ENCODE measurements at places on chromosomes 7 and 10.

DNA sequence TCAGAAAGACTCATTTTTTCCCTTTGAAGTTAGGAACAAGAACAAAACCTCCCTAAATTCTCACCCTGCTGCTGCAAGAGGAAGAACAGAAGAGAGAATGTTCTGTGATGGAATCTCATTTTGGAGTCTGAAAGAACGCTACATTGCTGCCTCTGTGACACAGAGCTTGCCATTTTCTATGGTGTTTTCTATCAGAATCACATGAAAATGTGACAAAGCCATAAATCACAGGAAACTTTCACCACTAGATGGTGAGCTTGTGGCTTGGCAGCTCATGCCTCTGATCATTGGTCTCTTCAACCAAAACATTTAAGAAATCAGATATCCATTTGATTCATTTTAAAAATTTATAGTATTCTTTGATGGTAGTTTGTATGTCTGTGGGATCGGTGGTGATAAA, 82.9 kb downstream of the CADPS2 start:
- no peak overlapping the region for H3K4me3 ChIP-seq
- H3K27ac ChIP-seq = no peak overlapping the region
- DNase-seq = no peak
- no peaks in the 10 kb centered on the region for H3K4me1 ChIP-seq
- H3K36me3 ChIP-seq = no peaks in the 10 kb centered on the region

GRCh38 chr10:120541984-120542383, 85.0 kb downstream of the PLPP4 start:
- H3K27me3 ChIP-seq = no peaks in the 10 kb centered on the region
- no peak overlapping the region for H3K4me3 ChIP-seq
- H3K36me3 ChIP-seq = no peaks in the 10 kb centered on the region
- no peaks in the 10 kb centered on the region for H3K4me1 ChIP-seq
- DNase-seq = no peak
- no peak overlapping the region for H3K27ac ChIP-seq

DNA sequence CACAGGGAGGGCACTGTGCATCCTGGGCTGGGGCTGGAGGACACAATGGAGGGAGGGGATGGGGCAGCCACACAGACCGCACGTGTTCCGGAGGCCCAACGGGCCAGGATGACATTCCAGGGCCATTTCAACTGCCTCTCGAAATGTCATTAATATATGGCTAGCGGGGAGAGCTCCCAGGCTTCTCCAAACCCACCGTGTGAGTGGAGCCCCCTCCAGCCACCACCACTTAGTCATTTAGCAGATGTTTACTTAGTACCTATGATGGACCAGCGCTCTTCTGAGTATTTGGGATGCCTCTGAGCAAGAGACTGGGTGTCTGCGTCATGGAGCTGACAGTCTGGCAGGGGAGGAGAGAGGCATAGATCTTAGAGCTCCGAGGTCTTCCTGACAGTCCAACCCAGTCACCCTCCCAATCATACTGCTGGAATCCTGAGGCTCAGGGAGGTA, 107.3 kb downstream of the ZMIZ1 start:
- DNase-seq = no peak
- no peak overlapping the region for H3K4me3 ChIP-seq
- no peaks in the 10 kb centered on the region for H3K27me3 ChIP-seq
- no peaks in the 10 kb centered on the region for H3K4me1 ChIP-seq

DNA sequence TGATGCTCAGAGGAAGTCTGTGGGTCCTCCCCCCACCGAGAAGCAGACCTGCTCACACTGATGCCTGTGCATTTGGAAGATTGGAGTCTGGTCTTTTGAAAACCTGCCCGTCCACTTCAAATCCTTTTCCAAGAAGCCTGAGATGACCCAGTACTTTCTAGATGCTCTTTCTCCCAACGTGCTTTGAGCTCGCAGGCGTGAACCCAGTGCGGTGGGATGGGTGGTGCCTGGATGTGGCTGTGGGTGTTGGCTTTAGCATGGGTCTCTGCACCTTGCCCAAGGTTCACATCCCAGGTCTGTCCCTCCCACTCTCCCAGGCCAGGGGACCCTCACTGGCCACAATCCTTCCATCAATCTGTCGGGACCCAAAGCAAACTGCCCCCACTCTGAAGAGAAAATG, 170.2 kb downstream of the ADARB2 start:
- no peaks in the 10 kb centered on the region for H3K36me3 ChIP-seq
- H3K27ac ChIP-seq = no peak overlapping the region
- no peak for DNase-seq
- no peaks in the 10 kb centered on the region for H3K27me3 ChIP-seq
- no peaks in the 10 kb centered on the region for H3K4me1 ChIP-seq

- H3K4me1 ChIP-seq = no peaks in the 10 kb centered on the region
- no peaks in the 10 kb centered on the region for H3K36me3 ChIP-seq
- DNase-seq = no peak
- no peak overlapping the region for H3K27ac ChIP-seq
- H3K4me3 ChIP-seq = no peak overlapping the region
Measured at GRCh38 chr10:89129911-89130310, 77.2 kb downstream of the CH25H start.

DNA sequence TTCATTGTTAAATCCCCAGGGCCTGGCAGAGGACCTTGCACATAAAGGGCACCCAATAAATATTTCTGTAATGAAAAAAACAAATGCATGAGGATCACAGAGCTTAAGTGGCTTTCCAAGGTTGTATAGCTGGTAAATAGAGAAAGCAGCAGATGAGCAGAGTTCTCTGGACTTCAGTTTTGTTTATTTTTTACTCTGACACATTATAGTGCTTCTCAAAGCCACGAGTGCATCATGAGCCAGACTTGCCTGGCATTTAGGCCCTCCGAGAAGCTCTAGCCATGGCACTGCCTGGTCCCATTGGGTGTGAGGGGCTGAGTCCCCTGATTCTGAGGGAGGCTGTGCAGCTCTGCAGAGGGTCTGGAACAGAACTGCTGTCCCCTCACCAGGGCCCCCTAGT, 87.2 kb upstream of the ZNF32 start:
- H3K36me3 ChIP-seq = no peaks in the 10 kb centered on the region
- no peak overlapping the region for H3K4me3 ChIP-seq
- DNase-seq = no peak
- no peak overlapping the region for H3K27ac ChIP-seq

- H3K4me1 ChIP-seq = no peaks in the 10 kb centered on the region
- no peak for DNase-seq
Measured at GRCh38 chr10:119120413-119120867, 16.5 kb downstream of the DENND10 start.

GRCh38 chr7:18580950-18581349, 85.4 kb downstream of the HDAC9 start:
- no peak overlapping the region for H3K27ac ChIP-seq
- H3K4me3 ChIP-seq = no peak overlapping the region
- no peak for DNase-seq
- no peaks in the 10 kb centered on the region for H3K36me3 ChIP-seq
- no peaks in the 10 kb centered on the region for H3K27me3 ChIP-seq

DNA sequence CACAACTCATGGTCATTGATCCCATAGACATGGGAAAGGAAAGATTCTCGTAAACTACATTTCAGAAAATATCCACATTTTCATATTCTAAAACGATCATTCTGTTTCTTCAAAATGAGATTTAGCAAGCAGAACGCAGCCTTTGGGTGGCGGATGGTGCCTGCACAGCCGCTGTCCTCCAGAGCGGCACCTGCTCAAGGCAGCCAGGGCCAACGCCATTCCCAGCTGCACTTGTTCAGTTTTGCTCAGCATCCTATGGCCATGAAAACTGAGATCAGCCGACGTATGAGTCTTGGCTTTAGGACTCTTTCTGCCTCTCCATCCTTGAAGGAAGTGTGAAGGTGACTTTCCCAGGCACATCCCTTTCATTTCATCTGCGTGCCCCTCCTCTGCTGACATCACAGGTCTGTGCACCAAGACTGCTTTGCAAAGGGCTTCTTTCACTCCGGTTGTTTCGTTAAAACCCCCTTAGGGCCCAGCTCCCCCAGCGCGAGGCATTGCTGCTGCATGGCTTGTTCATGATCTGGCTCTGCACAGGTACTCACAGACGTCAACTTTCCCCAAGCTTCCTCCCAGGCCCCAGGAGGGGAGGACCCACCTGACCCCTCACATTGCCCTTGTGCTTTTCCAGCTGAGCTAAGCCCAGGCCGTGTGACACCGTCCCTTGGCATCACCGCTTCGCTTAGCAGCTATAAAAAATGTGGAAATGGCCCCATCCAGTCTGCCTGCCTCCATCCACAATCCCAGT, 37.2 kb downstream of the TCERG1L start:
- peaks cover 3% of the 10 kb centered on the region for H3K27me3 ChIP-seq
- no peak overlapping the region for H3K27ac ChIP-seq
- H3K4me3 ChIP-seq = no peak overlapping the region
- H3K4me1 ChIP-seq = no peaks in the 10 kb centered on the region

DNA sequence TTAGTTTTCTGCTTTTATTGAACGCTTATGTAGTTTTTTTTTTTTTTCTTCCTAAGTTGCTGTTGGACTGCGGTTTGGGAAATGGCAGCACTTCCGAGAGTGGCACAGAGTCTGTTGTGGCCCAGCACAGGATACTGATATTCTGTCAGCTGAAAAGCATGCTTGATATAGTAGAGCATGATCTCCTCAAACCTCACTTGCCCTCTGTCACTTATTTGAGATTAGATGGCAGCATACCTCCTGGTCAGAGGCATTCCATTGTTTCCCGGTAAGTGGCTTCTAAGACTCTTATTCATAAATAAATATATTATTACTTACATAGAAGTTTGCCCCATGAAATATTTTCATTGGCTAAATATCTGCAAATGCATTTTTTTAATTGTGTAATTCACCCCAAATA, 101.1 kb downstream of the BTAF1 start:
- peaks cover 87% of the 10 kb centered on the region for H3K36me3 ChIP-seq
- H3K27ac ChIP-seq = no peak overlapping the region
- H3K4me1 ChIP-seq = no peaks in the 10 kb centered on the region

DNA sequence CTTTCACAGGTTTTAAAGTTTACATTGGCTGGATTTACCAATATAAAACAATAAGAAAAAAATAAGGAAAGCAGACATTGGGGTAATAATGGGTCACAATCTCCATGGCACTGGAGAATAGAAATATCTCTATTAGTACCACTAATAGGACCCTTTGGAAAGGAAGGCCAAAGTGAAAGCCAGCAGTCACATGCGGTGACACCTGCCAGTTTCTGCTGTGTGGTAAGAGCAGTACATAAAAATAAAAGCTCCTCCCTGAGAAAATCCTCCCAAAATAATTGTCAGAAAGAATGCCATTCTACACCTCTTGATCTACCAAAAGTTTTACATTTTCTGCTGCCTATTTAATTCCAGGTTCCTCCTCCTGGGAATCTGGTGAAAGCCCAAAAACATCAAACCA, 30.4 kb upstream of the SLC13A1 start:
- no peak overlapping the region for H3K4me3 ChIP-seq
- DNase-seq = no peak
- no peak overlapping the region for H3K27ac ChIP-seq
- H3K27me3 ChIP-seq = no peaks in the 10 kb centered on the region
- H3K36me3 ChIP-seq = no peaks in the 10 kb centered on the region
- H3K4me1 ChIP-seq = no peaks in the 10 kb centered on the region

- no peaks in the 10 kb centered on the region for H3K36me3 ChIP-seq
- H3K27me3 ChIP-seq = peaks cover 3% of the 10 kb centered on the region
- no peak overlapping the region for H3K27ac ChIP-seq
Measured at GRCh38 chr10:4684434-4684833, 141.6 kb upstream of the AKR1E2 start.

GRCh38 chr10:8790390-8790789, 735.9 kb downstream of the GATA3 start:
- DNase-seq = no peak
- no peak overlapping the region for H3K27ac ChIP-seq

DNA sequence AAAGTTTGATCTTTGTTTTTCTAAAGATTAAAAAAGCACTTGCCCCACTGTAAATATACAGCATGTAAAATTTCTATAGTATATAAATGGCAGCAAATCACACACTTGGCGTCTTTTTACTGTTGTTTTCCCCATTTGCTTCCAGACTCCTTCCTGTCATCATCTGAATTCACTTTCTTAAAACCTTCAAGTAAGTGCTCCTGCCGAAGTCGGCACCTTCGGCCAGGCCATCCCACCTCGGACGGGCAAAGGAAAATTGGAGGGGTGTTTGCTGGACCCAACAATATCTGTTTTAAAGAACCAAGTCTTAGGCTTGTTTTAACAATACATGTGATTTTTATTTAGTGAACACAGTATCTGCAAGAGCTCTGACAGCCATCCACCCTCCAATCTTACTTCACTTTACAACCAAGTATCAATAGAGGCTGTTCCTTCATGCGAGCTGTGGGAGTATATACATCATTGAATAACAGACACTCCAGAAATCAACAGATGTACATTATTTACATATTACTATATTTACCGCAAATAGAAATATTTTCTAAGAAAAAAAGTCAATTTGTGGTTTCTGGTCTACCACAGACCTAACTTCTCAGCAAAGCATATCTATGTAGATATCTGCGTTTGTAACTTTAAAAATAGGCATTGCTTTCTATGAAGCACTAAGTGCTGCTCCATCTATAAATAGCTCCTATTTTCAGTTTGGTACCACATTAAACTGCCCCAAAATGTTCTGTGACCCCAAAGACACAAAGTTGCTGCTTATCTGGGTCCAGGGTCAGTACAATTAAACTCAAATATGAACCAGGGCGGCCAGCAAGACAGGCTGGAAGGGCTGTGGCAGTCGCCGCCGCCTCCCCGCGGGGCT, 110.7 kb downstream of the CYTH3 start:
- H3K4me1 ChIP-seq = peaks cover 5% of the 10 kb centered on the region
- no peak for DNase-seq
- H3K36me3 ChIP-seq = peaks cover 54% of the 10 kb centered on the region
- no peaks in the 10 kb centered on the region for H3K27me3 ChIP-seq
- no peak overlapping the region for H3K27ac ChIP-seq

DNA sequence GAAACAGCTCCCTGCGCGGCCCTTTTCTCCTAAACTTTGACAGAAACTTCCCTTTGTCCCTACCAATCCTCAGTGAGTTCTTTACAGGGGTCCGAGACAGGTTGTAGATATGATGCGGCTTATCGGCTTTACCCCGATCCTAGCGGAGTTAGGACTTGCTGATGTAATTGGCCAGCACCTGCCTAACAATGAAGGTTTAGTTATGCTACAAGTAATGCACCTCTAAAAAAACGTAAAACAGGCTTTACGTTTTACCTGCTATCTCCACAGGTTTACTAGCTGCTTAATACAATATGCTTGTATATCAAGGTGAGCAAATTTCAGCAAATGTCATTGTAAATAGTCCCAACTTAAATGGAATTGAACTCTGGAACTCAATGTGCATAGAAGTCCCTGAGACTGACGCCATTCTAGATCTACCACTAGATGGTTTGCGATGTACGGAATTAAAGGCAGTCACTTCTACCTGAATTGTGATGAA, 697 bp upstream of the SNX13 start:
- H3K36me3 ChIP-seq = no peaks in the 10 kb centered on the region
- H3K27ac ChIP-seq = peak overlapping the region; percentile 93
- H3K27me3 ChIP-seq = no peaks in the 10 kb centered on the region
- no peak for DNase-seq
- peak overlapping the region; percentile 89 for H3K4me3 ChIP-seq
- peaks cover 19% of the 10 kb centered on the region for H3K4me1 ChIP-seq

GRCh38 chr7:150412016-150412415, 32.9 kb downstream of the ZNF775 start:
- H3K27ac ChIP-seq = no peak overlapping the region
- DNase-seq = no peak
- H3K36me3 ChIP-seq = peaks cover 27% of the 10 kb centered on the region
- no peaks in the 10 kb centered on the region for H3K27me3 ChIP-seq
- H3K4me1 ChIP-seq = peaks cover 7% of the 10 kb centered on the region

All from CD4-positive, alpha-beta T cell (primary cell).